GM04504 (cell line): ENCODE measurements at places on chromosomes 13 and 19.

DNA sequence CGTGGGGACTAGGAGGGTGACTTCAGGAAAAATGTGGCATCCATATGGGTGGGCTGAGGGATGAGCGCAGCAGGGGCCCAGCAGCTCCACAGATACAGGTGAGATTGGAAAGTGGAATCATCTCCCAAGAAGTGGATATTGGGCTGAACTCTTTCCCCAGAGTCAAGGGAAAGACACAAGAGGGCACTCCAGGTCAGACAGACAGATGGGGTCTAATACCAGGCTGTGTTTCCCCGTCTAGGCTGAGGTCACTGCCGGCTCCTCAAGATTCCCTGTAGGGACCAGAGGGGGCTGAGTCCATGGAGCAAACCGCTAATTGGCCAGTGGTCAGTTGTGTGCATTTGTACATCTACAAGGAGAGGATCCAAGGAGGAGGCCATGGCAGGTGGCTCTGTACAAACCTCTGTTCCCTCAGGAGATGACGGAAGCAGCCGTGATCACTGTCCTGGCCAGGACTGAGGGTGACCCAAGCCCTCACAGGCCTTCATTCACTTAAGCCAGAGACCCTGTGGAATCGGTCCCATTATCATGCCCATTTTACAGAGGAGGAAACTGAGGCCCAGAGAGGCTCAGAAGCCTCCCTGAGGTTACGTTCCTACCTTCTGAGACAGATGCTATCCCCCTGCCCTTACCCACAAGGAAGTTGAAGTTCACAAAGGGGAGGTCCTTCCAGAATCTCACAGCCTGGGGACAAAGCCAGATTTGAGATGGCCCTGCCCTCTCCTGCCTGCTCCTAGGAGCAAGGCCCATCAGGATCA is 14.9 kb upstream of the IGLON5 start:
- no peak for DNase-seq

GRCh38 chr13:110912651-110913051 is 2.2 kb downstream of the ANKRD10 start:
- no peak for DNase-seq

GRCh38 chr13:35994131-35994966 is 136.8 kb downstream of the DCLK1 start:
- DNase-seq, result peak; percentile 89

GRCh38 chr19:46717716-46718143 is 816 bp upstream of the PRKD2 start:
- no peak for DNase-seq

DNA sequence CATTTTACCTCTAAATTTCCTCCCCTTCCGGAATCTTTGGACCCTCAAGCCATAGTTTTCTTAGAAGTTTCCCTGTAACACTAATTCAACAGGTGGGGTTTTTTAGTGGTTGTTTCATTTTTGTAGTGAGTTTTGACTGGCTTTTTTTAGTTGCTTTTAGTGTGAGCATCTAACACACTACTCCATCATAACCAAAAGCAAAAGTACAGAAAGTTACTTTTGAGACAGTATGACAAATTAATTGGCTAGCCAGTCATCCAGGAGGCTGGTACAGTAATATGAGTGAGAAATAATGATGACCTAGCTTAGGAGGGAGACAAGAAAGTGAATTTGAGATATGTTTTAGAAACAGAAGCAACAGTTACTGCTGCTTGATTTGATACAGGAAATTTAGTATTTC is 71.5 kb downstream of the DNAJC15 start:
- DNase-seq, result no peak

DNA sequence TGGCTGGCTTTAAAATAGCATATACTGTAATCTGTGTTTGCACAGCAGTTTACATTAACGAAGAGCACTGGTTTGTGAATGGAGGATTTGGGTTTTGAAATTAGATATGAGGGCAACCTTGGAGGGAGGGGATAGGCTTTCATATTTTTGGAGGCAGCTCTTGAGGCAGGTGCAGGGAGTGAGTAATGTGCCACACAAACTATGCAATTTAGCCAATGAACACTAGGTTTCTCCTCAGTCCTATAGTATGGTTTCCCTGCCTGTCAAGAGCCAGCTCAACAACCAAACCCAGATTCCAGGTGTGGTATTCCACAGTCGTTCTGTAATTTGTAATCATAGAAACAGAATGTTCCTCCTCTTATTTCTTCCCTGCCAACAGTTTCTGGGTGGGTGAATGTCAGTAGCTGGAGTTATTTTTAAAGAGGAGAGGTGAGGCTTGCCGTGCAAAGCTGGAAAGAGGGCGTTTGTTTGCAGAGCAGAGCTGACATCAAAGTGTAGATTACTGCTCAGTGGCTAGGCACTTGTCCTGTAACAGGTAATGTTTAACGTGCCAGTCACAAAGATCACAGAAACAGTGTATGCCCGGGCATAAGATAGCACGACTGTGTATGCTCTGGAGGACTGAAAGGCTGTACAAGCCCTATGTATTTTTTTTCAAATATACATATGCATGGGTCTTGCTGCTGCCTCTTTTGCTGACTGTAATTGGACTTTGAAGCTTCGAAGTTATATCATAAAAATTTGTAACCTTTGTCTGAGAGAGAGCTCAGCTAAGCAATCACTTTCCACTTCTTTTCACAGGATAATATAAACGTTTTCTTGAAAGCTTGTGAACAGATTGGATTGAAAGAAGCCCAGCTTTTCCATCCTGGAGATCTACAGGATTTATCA is 124.2 kb downstream of the LMO7 start:
- no peak for DNase-seq

GRCh38 chr13:38735665-38736440 is 49.0 kb downstream of the FREM2 start:
- no peak for DNase-seq

- DNase-seq, result no peak
These were observed 81.5 kb downstream of the UQCRFS1 start for GRCh38 chr19:29131456-29131855.

GRCh38 chr19:29781386-29782259 is 30.2 kb upstream of the CCNE1 start:
- DNase-seq, result no peak

- DNase-seq, result no peak
These were observed 502.4 kb downstream of the MYO16 start for GRCh38 chr13:109131698-109132257.

GRCh38 chr13:54593504-54593903 is 1564.9 kb downstream of the OLFM4 start:
- DNase-seq, result no peak

DNA sequence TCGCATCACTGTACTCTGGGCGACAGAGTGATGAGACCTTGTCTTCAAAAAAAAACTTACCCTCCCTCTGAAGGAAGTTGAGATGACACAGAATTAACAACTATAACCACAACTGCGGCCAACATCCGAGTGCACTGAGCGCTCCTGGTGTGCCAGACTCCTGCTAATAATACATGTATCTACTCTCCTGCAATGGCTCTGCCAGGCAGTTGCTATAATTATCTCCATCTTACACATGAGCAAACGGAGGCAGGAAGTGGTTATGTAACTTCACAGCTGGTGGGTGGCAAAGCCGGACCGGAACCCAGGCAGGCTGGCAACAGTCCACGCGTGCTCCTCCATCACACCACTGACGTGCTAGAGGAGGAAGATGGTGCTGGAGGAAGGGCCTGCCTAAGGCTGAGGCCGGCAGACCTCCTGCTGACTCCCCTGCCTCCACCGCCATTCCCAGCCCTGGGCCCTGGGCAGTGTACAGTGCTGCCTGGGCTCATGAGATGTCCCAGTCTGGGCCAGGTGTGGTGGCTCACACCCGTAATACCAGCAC is 12.6 kb downstream of the XRCC1 start:
- peak; percentile 80 for DNase-seq

GRCh38 chr13:28324181-28324789 is 170.6 kb downstream of the FLT1 start:
- DNase-seq, result peak; percentile 65

- DNase-seq, result peak; percentile 32
These were observed 27.7 kb downstream of the MEIS3 start for GRCh38 chr19:47391510-47392223.

- DNase-seq, result no peak
These were observed 22.1 kb upstream of the POMP start for GRCh38 chr13:28636677-28637317.
